ENCODE measurements at places on chromosomes 7 and 10.
A peak's percentile ranks its signal among the peaks of the same experiment; 100 is the strongest.

DNA sequence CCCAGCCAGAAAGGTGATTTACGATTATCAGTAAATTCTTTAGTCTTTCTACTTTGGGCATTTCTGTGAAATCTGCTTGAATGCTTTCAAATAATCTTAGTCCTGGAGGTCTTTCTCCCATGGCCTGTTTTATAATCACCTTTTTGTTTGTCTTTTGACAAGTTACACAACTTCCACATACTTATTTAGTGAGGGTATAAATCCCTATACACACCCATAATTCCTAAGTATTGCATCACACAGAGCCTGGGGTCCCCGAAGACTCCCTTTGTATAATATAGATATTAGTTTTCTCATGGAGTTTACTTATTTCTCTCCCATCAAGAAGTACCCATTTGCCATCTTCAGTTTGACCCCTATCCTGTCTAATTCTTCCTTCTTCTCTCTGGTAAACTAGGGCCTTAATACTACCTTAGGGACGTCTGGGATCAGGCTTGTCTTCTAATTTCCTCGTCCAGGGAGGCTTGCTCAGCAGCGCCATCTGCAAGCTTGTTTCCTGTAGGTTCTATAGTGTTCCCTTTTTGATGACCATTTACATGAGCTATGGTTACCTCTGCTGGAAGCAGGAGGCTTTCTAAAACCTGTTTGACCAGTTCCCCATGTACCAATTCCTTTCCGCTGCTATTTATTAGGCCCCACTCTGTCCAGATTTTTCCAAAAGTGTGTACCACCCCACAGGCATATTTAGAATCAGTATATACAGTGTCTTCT lies 8.1 kb downstream of the DNAH11 start:
- no peak for DNase-seq

GRCh38 chr10:121556918-121557573 lies 41.2 kb downstream of the FGFR2 start:
- no peak for DNase-seq

GRCh38 chr10:3853547-3854303 lies 68.7 kb upstream of the KLF6 start:
- DNase-seq, result no peak

DNA sequence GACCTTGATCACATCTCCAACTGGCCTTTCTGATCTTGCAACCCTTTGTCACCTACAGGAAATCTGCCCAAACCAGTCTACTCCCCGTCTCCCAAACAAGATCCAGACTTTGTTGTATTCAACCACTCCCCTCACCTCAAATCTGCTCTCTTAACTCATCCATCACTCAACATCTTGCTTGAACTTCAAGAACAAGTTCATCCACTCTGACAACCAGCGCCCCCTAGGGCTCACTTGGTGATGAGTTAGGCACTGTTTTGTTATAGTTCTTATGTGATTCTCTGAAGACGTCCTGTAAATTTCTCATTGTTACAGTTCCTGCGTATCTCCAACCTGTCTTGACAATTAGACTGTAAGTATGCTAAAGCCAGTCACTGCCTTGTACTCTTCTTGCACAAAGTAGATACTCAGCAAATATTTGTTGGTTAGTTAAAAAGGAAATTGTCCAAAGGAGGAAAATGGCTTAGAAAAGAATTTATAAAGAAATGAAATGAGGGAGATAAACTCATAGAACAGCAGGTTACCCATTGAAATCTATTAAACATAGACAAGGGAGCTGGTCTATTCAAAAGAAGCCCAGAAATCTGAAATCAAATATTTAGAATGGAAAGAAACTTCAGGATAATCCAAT lies 5.3 kb downstream of the FRMD4A start:
- peak; percentile 32 for DNase-seq

GRCh38 chr10:132574783-132575319 lies 37.3 kb downstream of the INPP5A start:
- DNase-seq, result no peak

DNA sequence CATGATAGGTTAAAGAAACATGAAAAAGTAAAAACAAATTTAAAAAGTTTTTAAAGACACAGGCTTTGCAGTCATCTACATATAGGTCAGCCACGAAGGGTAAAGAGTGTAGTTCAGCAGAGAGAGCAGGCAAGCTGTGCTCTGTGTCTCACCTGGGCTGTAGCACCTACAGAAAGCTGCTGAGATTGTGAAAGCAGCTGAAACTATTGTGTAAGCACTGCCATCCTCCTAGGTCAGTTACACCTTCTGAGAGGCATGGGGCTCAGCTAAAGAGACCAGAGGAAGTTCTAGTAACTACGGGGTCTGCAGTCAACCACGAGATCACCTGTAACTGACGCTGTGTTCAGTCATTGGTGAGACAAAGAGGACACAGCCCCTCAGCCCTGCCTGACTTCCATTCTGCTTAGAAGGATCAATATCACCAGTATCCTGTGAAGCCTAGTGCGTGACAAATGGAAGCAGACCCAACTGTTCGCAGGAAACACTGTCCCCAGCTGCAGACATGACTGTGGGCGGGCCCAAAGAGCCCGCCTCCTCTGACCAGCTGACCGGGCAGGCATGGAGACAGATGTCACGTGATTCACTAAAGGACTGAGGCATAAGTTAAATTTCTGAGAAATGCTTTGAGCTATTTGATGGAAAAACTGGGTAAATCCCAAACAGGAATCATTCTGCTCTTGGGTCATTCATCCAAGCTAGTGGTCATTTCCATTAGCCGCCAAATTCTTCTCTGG lies 87.9 kb downstream of the EBF3 start:
- DNase-seq, result no peak

DNA sequence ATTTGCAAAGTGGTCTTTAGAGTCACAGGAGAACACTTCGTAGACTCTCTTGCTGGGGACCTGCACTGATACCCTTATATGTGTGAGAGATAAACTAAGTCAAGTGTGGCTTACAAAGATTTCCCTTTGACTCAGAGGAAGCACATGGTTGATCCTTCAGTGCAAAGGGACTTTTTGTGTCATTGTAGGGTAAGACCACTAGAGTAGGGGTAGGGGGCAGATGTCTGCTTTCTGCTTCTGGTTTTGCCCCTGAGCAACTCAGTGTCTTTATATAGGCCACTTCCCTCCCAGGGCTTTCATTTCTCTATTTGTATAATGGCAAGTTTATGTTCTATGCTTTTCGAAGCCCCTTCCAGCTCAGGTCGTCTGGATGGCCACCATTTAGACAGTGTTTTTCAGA lies 281.7 kb downstream of the SORCS3 start:
- DNase-seq, result no peak

DNA sequence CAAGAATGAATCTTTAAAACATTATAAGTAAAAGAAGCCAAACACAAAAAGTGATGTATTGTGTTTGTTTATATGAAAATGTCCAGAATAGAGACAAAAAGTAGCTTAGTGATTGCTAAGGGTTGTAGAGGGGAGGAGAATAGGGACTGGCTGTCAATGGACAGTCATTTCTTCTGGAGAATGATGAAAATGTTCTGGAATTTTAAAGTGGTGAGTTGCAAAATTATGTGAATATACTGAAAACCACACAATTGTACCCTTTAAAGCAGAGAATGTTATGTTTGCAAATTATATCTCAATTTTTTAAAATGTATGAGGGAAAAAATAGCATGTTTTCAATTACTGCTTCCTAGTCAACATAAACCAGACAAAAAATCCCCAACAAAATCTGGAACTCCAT lies 174.2 kb downstream of the KMT2E start:
- DNase-seq, result no peak

GRCh38 chr7:45978731-45979211 lies 57.7 kb upstream of the IGFBP3 start:
- DNase-seq, result no peak

DNA sequence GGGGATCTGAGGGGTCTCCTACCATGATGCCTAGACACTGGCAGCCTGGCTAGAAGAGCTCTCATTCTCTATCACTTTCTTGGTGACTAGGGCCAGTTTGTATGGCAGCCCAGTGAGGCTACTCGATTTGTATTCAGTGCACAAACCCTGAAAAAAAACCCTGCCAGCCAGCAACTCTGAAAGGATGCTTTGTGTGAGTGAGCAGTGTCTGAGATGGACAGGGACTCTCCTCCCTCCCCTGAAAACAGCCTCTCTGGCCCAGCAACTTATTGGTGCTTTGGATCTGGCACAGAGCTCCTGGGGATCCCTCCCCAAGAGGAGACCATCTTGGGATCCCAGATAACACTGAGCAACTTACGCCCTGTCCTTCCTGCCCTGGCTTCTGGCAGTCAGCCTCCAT lies 10.8 kb upstream of the LRRC4 start:
- no peak for DNase-seq

DNA sequence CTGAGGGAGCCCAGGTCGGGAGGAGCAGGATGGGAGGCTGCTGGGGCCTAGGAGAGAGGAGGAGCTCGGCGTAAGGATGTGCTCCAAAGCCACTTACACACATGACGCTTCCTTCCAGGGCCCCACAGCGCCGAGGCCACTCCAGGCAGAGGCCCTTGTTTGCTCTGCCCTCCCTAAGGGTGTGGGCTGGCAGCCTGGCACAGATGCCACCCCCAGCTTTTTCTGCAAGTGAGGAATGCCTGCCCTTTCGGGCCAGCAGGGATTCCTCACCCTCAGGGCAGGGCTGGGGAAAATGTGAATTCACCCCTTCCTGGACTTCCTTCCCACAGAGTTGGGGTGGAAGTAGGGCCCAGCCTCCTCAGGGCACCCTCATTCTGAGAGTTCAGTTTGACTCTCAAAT lies 5.6 kb upstream of the AQP1 start:
- no peak for DNase-seq

DNA sequence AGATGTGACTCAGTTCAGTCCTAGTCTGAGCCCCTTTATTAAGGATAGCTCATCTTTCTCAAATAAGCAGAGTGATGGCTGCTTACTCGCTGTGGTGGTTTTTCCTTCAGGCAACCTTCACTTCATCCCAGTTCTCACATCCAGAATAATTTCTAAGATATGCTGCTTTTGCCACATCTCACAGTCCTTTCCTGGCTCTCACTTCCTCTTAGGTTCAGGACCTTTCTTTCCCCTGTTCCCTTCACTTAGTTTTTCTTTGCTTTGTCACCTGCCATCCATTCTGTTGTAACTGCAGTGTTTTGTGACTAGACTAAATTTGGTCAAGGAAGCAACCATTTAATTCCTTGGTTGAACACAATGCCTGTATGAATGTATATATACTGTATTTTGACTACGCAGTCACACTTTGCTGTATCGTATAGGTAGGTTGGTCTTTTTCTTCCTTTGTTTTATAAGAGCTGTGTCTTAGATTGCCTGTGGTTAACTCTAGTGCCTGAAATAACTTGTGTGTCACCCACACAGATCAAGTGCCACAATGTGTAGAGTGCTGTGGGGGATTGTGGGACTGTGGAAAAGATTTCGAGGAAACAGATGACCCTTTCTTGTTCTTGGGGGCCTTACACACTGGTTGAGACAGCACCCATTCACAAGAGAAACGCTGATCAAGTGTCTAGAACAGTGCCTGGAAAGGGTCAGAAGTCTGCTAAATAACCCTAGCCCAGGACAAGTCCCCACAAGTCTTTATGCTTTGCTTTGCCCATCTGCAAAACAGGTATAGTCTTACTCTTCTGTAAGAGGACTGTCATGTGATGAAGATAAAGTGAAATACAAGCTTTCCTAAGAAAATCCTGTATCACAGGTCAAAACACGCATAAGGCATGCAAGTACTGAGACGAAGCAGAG lies 2.6 kb downstream of the ZNF655 start:
- DNase-seq, result no peak

- DNase-seq, result no peak
Observed at GRCh38 chr7:4195660-4196059, 486.4 kb upstream of the FOXK1 start.

DNA sequence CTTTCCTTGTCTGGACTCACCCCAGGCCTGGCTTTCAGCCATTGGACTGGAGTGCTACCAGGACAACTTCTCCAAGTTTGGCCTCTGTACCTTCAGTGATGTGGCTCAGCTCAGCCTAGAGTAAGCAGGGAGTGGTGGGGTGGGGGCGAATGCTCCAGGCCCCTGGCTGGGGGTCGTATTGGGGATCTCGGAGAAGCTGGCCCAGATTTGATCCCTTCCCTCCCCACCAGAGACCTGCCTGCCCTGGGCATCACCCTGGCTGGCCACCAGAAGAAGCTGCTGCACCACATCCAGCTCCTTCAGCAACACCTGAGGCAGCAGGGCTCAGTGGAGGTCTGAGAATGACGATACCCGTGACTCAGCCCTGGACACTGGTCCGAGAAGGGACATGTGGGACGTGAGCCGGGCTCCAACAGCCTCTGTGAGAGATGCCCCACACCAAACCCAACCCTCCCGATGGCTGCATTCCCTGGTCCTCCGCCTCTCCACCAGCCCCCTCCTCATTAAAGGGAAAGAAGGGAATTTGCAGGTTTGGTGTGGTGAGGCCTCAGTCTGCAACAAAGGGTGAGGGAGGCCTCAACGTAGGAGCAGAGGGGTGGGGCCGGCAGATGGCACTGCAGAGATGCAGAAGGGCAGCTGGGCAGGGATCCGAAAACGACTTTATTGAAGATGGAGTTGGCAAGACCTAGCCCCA lies 14.8 kb downstream of the TRPV6 start:
- DNase-seq, result no peak

DNA sequence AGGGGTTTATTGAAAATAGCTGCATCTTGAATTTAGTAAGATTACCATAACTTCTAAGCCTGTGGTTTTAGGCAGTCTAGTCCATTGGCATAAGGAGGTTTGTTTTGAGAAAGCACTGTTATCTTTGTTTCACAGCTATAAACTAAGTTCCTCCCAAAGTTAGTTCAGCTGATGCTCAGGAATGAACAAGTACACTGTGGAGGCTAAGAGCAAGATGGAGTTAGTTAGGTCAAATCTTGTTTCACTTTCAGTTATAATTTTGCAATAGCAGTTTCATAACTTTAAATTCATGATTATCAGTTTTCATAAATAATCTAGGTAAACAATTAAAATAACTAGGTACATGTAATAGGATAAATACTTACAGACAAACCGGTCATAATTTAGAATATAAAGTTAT lies 15.4 kb downstream of the SEC61G start:
- no peak for DNase-seq

DNA sequence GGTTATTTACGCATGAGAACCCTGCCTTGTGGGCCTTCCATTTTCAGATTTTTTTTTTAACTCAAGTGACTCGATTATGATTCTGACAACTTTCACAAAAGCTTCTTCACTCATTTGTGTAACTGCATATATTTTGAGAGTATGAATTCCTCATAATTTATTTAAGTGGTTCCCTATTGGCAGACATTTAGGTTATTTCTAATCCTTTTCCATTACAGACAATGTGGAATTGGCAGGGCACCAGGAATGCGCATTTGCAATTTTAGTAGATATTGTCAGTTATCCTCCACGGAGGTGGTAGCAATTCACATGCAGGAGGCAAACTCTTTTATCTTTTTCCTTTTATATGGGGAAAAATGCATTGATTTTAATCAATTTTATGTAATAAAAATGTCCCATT lies 2.5 kb downstream of the TMEM176B start:
- no peak for DNase-seq

DNA sequence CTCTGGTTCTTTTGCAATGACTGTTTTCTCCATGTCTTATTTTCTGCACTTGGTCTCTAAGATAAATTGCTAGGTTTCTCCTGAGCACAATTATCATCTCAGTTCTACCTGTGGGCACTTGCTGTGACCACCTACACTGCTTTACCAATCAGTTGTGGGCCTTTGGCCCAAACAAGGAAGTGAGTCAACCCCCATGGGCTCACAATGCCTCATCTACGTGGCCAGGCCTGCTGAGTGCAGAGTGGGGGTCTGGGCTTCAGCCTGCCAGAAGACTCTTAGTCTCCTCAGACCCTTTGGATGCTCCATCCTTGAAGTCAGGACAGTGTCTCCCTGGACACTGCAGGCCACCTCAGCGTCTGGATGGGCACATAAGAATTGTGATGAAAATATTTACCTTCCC lies 20.3 kb downstream of the SCART1 start:
- no peak for DNase-seq
